ENCODE measurements at places on chromosomes 3 and 15. TPM values are rescaled to one million over a fixed set of nuclear protein-coding genes. Genes with fewer than 3 reads are reported as not detected.

DNA sequence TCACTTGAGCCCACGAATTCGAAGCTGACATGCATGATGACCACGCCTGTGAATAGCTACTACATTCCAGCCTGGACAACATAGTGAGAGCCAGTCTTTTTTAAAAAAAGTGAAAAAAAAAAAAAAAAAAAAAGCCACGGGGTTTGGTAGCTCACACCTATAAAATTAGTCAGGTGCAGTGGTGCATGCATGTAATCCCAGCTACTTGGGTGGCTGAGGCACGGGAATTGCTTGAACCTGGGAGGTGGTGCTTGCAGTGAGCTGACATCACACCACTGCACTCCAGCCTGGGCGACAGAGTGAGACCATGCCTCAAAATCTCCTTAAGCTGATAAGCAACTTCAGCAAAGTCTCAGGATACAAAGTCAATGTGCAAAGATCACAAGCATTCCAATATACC, 44.4 kb downstream of the CSNK1G1 start:
- DNase-seq, result no peak

DNA sequence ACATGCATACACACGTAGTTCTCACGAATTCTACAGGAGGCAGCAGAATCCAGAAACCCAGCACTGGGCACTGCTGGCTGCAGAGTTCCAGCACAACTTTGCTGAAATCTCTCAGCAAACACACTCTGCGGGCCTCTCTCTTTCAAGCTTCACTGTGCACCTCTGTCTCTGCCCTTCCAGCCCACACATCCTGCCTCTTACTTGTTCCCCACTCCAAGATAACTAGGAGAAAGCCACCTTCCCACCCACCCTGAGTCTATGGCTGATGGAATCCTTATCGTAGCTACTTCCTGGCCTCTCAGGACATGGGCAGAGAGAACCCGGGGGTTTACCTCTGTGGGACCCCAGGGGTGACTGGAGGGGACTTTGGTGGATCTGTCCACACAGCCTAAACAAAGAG, 11.9 kb downstream of the ANP32A start:
- no peak for DNase-seq

DNA sequence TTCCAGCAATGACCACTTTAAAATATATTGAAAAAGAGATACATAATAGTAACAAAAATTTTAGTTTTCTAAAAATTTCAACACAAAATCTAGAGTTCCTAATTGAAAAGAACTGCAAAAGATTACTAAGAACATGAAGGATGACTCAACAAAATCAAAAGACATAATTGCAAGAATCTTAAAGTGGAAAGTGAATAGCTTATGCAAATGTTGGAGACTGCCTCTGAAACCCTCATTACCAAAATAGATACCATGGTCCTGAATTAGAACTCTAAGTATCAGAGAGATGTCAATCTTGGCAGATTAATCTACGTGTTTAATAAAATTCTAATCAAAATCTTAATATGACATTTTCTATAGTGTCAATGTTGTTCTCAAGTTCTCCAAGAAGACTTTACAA, 60.7 kb upstream of the SGO1 start:
- no peak for DNase-seq

DNA sequence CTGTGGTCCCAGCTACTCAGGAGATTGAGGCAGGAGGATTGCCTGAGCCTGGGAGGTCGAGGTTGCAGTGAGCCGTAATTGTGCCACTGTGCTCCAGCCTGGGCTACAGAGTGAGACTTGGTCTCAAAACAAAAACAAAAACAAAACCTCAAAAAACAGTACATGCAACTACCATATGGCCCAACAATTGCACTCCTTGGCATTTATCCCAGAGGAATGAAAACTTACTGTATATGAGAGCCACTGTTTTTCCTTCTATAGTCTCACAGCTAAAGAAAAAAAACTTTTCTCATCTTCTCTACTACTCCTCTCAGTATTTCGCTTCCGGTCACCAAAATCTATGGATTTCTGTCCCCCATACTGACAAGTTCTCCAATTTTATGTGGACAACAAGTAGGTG, 84.3 kb downstream of the FLNB start:
- no peak for DNase-seq

DNA sequence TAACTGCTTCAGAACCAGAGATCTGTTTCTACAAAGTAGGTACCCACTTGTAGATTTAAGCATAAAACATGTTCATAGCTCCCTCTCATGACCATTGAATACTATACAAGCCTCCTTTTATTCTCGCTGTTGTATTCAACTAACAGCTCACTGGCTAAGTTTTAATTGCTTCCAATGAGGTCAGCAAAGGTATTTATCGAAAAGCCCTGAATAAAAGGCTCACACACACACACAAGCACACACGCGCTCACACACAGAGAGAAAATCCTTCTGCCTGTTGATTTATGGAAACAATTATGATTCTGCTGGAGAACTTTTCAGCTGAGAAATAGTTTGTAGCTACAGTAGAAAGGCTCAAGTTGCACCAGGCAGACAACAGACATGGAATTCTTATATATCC, at the start of gene FGF7:
FGF7 (plus strand) TSS at position 222 of the 400 bp plus-strand sequence. CDS start 1,056 bp downstream, outside the sequence.
- no peak for DNase-seq

DNA sequence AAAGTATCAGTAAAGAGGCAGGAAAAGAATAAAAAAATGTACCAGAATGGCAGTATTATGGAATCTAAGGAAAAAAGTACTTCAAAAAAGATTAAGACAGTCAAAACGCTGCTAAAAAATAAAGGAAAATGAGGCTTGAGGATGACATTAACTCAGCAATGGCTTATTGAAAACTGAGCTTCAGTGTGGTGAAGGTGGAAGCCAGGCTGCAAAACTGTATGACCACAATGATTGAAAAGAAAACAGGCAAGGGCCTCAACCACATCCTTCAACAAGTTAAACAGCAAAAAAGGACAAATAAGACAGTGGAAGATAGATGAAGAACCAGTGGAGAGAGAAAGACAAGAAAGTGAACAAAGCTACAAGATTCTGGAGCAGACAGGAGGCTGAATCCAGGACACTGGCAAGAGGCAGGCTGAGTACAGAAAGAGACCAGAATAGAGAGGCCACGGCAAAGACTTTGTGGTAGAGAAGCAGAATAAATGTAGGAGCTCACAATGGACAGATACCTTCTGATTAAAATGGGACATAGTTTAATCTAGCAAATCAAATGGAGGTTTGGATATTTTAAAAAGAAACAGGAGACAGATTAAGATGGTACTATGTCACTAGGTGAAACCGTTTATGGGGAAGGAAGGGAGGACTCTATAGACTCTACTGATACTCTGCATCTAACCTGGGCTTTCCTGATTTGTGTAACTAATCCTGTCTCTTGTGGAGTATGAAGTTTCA, 86.1 kb downstream of the TJP1 start:
- no peak for DNase-seq

GRCh38 chr15:93980261-93980911, 251.0 kb upstream of the MCTP2 start:
- DNase-seq, result no peak

- no peak for DNase-seq
These were observed 106.6 kb upstream of the TMC3 start for GRCh38 chr15:81480645-81481053.

Gene COX5A
- polyA plus RNA-seq, result 107 TPM

Gene KCNAB1
- polyA plus RNA-seq, result 4.9 TPM

Gene CHRFAM7A
- polyA plus RNA-seq, result 0.95 TPM

Gene PP2D1
- not detected for polyA plus RNA-seq
